ENCODE measurements at places on chromosomes 7 and 10. TPM values are rescaled to one million over a fixed set of nuclear protein-coding genes. Genes with fewer than 3 reads are reported as not detected.

DNA sequence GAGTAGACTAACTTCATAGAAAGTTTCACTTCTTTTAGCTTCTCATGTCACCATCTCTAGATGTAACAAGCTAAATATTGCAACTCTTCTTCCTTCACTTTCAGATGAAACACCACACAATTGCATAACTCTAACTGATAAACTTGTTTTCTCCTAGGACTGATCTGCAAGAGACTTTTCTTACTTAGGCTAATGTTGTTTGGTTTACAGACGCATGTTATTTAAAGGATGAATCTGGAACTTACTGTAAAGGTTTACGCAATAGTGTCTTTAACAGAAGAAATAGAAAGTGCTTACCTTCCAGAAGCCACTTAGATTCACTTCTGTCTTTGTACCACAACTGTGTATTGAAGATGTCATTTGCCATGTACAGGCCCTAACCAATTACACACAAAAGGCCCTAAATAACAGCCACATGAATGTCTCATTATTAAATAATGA lies 22.1 kb upstream of the ZC3HAV1 start:
- DNase-seq, result no peak

DNA sequence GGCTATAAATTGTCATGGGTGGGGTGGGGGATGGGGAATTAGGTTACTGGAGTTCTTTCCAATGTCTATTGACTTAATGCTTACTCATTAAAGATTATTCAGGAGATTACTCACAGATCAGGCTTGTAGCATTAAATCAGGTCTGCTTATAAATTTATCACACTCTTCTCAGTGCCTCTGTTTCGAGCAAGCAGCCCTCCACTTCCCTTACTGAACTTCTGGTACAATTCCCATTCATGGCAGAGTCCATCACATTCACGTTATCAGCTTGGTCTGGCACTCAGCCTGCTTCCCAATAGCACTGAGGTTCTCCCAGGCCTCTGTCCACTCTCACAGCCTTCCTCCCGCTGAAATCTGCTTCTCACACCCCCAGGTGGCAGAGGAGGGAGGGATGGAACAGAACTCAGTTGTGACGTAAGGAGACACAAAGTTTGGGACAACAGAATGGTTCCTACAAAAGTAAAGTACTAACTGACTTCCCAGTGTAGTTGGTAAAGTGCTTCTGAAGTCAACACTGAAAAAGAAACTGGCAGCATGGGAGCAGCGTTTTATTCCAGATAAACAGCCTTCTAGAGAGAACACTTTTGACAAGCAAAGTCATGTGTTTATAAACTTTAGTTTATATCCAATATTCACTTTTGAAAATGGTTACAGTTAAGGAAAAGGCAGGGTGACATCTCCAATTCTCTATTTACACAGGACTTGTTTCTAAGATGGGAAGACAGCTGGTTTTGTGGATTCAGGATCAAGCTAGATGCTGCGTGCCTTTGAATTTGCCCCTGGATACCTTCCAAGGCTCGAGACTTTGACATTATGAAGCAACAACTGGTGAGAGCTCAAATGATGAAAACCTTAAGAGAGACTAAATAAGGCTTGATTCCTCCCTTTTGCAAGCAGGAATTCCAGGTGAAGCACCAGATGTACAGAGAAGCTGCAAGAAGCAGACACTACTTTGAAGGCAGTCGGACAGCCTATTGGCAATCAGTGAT lies 81.4 kb downstream of the ATXN7L1 start:
- no peak for DNase-seq

DNA sequence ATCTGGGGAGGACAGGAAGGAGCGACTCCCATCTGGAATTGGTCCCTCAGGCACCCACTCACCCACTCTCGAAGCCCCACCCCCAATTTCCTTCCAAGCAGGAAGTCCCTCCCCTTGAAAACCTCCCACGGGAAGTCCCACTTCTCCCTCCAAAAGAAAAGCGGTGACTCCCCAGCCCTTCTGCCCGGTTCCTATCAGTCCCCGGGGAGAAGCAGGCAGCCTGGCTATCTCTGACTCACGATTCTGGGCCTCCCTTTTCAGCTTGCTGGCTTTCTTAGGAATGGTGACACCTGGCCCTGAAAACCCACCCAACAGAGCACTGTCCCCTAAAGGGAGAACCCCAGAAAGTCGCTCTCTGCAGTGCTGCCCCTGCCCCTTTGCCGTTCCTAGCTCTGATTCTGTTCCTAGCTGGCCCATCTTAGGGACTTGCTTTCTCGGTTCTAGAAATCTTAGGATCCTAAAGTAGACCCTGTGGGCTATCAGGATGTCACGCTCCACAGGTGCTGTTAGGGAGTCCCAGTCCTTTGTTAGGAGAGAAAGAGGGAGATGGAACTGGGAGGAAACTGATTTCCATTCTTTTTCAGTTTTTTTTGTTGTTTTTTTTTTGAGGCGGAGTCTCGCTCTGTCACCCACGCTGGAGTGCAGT lies 6.0 kb downstream of the TSC22D4 start:
- peak; percentile 74 for DNase-seq

DNA sequence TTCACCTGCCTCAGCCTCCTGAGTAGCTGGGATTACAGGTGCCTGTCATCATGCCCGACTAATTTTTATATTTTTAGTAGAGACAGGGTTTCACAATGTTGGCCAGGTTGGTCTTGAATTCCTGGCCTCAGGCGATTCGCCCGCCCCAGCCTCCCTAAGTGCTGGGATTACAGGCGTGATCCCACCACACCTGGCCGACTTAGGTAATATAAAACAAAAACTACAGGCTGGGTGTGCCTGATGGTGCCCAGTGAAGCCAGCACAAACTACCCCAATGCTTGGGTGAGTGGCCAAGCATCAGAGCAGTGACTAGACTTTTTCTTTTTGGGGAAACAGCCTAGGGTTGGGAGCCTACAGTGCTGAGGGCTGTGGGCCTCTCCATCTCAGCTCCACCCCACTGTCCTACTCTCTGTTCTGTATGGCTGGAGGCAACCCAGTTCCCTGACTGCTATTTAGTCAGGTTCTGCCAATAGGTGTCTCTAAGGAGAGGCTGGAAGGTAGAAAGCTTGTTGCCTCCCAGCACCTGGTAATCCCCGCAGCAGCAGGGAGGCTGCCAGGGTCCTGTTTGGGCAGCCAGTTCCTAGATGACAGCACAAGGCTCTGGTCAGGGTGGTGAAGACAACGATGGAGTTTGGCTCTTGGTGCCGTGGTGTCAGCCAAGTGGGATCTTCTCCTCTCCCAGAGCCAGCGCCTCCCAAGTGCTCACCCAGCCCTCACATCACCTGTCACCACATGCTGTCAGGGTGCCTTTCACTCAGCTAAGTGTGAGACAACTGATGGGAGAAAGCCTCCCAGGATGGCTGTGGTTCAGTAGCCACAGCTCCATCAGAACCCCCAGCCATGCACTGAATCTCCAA lies 10.4 kb upstream of the NACAD start:
- DNase-seq, result no peak

Gene CDK1
- 3.8 TPM for total RNA-seq

- no peak for DNase-seq
These were observed 161.8 kb downstream of the NRF1 start for GRCh38 chr7:129773328-129773731.

Gene AVPI1
- 41.9 TPM for total RNA-seq

Gene PDE1C
- 9.9 TPM for total RNA-seq

- no peak for DNase-seq
These were observed 178.3 kb downstream of the SKIDA1 start for GRCh38 chr10:21347043-21347784.

DNA sequence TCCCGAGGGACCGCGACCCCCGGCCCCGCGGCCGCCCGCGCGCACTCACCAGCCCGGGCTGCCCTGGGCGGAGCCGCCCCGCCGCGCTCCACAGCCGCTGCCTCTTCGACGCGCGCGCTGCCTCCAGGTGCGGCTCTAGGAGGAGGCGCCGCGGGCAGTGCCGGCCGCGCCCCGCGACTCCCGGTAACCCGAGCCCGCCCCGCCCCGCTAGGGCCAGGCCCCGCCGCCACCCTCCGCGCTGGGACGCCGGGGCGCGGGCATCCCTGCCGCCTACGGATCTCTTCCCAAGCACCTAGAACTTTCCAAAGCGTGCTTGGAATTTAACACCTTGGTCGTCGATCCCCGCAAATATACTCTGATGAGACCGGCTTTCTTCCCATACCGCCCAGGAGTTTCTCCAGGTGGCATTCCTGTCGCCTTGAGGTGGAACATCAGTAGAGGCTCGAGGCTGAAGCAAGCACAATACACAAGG lies at the start of gene SLC26A5:
Gene SLC26A5 (minus strand): TSS at position 159 of the 472 bp plus-strand sequence. CDS start 24,693 bp downstream, outside the sequence.
- DNase-seq, result peak; percentile 92

GRCh38 chr10:101123815-101124617 lies 7.1 kb upstream of the TLX1 start:
- DNase-seq, result no peak

- DNase-seq, result no peak
These were observed 138.5 kb downstream of the NPY start for GRCh38 chr7:24422441-24423010.

- DNase-seq, result no peak
These were observed 989.4 kb downstream of the CCSER2 start for GRCh38 chr10:85317827-85318226.

Gene NODAL
- total RNA-seq, result not detected

Gene AKR1C8
- total RNA-seq, result 0.30 TPM

Gene PAPOLB
- 0.10 TPM for total RNA-seq

DNA sequence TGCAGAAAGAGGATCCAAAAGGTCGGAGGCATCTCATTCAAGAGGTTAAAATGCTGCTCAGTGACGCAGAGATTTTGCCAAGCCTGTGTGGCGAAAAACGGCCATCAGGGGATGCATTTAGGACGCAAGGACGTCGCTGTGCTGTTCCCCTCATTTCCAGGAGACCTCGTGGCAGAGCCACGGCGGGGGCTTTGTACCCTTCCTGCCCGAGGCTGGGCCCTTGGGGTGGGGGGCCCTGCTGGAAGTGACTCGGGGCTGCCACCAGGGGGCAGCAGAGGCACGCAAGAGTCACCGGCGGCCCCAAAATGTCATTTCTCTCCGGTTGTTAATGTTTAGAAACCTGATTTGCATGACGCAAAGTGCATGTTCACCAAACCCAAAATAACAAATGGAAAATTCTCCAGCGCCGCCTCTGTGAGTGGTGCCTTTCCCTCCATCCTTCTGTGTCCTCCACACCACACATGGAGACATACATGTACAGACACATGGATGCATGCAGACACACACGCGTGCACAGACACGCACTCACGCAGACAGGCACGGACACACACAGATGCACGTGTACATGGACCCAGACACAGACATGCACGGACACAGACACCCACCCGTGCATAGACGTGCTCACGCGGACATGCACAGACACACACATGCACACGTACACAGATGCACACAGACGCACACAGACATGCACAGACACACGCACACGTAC lies 51.0 kb upstream of the NKX6-2 start:
- no peak for DNase-seq

DNA sequence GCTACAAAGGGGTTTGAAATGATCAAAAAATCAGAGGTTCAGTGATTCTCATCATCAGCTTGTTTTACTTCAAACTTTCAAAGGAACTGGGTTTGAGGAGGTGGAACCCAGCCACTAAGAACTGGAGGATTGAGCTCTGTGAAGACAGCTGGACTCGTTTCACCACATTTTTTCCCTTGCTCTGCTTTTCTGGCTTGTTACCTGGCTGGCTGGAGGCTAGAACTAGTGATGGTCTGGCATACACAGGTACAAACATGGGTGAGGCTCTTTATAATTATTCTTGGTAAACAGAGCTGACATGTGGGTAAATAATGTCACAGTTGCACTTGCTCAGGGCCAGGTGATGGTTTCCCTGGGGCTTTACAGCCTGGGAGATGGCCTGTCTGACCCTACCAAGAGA lies 352.5 kb downstream of the FGFR2 start:
- no peak for DNase-seq

Gene ANKRD1
- total RNA-seq, result 223 TPM

- no peak for DNase-seq
These were observed 5.1 kb downstream of the KAZALD1 start for GRCh38 chr10:101066896-101067355.

- no peak for DNase-seq
These were observed 46.0 kb downstream of the CNOT4 start for GRCh38 chr7:135463908-135464307.

GRCh38 chr10:28812384-28813372 lies 135.4 kb downstream of the BAMBI start:
- no peak for DNase-seq

- no peak for DNase-seq
These were observed 129.1 kb upstream of the ITGB1 start for GRCh38 chr10:33087152-33087551.

DNA sequence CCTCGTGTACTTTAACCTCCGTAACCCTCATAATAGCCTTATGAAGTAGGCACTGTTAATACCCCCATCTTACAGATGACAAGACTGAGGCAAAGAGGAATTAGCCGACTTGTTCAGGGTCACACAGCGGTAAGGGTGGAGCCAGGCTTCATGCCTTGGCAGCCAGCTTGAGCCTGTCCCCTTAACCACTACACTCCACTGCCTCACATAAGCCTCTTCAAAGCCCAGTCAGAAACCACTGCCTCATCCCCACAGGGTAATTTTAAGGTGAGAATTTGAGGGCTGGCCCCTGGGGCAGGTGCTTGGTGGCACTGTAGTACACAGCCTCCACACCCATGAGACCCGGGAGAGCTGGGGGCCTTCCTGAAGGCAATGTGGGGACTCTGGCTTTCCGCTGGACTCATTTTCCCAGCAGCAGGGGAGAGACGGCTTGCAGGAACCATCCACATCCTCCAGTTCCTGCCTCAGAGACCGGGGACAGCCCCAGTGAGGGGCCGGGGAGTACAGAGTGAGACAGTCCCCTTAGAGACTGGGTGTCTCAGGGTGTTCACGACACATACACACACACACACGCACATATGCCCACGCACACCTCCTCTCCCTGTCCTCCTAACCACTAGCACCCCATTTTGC lies 7.6 kb upstream of the C10orf105 start:
- DNase-seq, result no peak

DNA sequence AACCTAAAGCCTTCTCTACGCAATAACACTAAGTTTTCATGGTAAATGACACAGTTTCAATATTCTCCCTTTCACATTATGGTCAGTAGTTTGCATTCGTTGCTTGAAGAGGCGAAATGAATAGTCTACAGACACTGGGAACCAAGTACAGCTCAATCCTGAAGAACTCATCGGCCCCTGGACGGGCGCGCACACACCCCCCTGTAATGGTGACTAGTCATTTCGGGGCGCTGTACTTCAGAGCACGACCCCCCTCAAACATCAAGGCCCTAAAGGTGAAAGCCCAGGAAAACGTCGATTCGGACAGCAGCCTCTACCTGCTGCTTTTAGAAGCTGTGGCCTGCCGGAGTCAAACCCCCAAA lies 1.0 kb downstream of the NT5C2 start:
- no peak for DNase-seq

GRCh38 chr10:44377651-44378310 lies 7.1 kb downstream of the CXCL12 start:
- DNase-seq, result no peak

GRCh38 chr10:17599089-17599488 lies 18.1 kb downstream of the HACD1 start:
- DNase-seq, result no peak

DNA sequence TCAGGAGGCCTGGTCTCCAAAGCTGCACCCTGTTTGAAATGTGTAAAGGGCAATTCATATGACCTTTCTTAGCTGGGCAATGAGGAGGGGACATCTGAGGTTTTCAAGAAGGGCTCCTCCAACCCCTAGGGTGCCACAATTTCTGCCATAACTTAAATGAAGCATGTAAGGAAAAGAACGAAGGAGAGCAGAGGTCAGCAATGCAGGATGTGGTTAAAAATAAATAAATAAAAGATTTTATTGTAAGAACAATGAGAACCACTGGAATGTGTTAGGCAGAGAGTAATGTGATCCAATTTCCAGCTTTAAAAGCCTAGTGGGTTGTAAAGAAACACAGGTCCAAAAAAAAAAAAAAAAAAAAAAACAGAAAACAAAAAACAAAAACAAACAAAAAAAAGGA lies 673.1 kb downstream of the TNS3 start:
- no peak for DNase-seq
